ENCODE measurements at places on chromosomes 11 and 22.

DNA sequence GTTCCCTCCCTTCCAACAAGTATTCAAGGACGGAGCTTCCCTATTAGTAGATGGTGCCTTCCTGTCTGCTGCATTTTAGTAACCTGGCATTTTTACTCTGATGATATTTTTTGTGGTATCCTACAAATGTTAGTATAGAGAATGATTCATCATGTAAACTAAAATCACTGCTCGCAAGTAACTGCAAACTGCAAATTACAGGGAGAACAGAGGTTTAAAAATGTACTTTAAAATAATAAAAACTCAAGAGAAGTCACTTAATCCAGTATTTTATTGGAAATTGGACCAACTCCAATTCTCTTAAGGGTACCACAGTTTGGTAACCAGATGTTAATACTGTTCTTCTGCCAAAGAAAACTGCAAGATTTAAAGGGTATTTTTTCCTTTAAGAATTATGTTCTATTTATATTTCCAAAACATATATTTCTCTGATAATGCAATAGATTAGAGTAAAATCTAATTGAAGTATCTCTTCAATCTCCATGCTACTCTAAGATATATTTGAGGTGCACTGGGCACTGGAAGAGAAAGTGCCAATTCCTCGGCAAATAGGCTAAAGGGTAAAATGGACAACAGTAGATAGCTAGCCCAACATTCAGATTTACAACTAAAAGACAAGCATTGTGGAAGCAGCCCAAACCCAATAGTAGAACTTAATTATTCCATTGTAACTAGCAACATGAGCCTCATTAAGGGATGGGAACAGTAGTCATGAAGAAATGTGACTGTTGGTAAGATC, 298.0 kb downstream of the TTC28 start:
- no peak for DNase-seq

- peak; percentile 70 for DNase-seq
Measured at GRCh38 chr22:23790819-23791737, 4.3 kb downstream of the SMARCB1 start.

- DNase-seq = peak; percentile 89
Measured at GRCh38 chr11:35223371-35223796, 84.4 kb downstream of the CD44 start.

DNA sequence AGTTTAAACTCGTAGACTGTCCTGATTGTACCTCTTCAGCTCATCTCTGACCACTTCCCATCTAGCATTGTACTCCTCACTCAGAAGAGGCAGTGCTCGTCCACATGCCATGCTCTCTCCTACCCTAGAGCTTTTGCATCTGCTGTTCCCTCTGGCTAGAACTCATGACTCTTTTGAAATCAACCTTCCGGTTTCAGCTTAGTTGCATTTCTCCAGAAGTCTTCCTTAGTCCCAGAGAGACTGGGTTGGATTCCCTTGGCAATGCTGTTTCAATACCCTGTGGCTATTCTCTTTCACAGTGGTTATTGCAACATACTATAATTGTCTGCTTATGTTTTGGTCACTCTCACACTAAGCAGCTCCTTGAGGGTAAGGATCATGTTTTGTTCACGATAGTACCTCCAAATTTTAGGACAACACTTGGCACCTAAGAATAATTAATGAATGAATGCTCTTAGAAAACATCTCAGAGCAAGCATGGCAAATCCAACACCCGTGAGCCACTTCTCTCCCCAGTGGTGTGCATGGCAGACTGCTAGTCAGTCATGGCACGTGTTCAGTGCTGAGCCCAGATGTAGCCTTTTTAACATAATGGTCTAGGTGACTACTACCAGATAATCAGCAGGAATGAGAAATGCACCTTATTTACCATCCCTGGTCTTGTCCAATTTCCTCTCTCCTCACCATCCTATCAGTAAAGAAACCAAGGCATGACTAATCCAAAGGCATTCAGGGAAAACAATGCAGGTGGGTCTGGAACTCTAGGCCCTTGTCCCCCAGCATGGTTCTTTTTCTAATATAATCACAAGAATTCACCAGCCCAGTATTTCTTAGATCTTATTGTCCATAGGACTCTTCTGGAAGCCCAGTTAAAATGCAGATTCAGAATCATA, 14.5 kb downstream of the SEPTIN3 start:
- no peak for DNase-seq

DNA sequence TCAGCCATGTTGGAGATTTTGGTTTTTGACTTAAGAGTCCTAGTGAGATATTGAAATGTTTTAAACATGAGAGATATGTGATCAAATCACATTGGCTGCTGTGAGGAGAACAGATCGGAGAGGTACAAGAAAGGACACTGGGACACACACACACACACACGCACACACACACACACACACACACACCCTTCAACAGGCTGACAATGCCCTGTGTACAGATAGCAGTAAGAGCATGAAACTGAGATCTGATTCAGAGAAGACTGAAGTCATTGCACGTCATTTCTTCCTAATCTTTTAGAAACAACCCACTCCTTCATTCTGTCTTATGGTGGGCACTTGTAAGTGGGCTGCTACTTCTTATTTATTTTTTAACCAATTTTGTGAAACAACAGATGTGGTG, 200.5 kb upstream of the E2F8 start:
- DNase-seq = no peak

- no peak for DNase-seq
Measured at GRCh38 chr11:8233691-8234424, 29.8 kb downstream of the LMO1 start.

DNA sequence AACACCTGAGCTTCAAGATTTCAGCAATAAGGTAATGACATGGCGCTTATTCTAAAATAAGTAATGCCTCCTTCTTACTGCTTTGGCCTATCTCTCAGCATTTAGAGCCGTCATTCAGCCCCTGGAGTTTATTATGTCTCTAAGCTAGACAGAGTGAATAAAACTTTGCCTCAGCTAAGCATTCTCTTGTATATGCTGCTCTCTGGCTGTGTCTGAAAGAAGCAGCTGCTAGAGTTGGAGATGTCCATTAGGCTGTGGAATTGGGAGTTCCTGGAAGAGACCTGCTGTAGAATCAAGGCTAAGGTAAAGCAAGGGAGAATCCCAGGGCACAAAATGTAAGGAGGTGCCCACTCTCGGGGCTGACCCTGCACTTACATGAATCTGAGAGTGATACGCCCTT, 35.5 kb upstream of the TTC12 start:
- DNase-seq = no peak

All from right hindlimb (tissue), 1 donor.